ENCODE measurements at places on chromosomes 6 and 20.

- H3K27ac ChIP-seq, result peak overlapping the region; percentile 88
- no peaks in the 10 kb centered on the region for H3K36me3 ChIP-seq
- DNase-seq, result peak; percentile 93
- H3K27me3 ChIP-seq, result no peaks in the 10 kb centered on the region
These were observed 92.1 kb downstream of the FOXC1 start for GRCh38 chr6:1701668-1702353.

DNA sequence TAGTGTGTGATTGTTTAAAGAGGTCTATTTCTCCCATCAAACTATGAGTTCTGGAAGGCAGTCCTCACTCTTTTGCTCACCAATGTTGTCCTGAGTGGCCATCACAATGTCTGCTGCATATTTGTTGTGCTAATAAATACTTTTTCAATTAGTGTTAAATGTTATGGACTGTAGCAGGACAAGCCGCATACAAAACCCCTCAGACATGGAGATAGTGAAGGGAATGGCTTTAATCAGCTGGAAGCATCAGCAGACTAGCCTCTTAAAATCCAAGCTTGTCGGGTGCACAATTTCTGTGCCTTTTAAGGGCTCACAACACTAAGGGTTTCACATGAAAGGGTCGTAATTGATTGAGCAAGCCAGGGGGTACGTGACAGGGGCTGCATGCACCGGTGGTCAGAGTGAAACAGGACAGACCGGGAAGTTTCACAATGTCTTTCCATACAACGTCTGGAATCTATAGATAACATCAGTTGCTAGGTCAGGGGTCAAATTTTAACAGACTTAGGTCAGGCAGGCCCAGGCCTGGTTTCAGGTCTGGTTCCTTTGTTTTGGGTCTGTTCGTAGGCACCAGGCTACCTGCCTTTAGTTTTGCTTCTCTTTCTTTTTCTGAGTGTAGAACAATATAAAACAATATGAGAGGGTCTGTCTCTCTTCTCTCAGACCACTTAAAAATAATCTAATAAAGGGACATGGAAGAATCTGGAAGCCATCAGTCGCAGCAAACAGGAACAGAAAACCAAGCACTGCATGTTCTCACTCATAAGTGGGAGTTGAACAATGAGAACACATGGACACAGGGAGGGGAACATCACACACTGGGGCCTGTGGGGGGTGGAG is 327.6 kb upstream of the HTR1E start:
- no peak overlapping the region for H3K27ac ChIP-seq
- no peaks in the 10 kb centered on the region for H3K27me3 ChIP-seq
- DNase-seq, result no peak

DNA sequence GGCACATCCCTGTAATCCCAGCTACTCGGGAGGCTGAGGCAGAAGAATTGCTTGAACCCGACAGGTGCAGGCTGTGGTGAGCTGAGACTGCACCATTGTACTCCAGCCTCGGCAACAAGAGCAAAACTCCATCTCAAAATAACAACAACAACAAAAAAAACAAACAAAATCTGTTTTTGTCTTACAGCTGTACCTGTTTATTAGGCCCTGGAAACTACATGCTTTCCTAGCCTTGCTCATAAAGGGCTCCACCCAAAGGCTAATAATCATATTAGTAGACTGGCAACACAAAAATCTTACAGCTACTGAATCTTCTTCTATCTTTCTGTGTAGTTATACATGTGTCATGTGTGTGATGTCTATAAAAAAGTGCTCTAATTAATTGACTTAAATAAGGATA is 503.9 kb upstream of the EYS start:
- DNase-seq, result no peak
- H3K36me3 ChIP-seq, result no peaks in the 10 kb centered on the region
- no peaks in the 10 kb centered on the region for H3K27me3 ChIP-seq
- no peak overlapping the region for H3K4me3 ChIP-seq

DNA sequence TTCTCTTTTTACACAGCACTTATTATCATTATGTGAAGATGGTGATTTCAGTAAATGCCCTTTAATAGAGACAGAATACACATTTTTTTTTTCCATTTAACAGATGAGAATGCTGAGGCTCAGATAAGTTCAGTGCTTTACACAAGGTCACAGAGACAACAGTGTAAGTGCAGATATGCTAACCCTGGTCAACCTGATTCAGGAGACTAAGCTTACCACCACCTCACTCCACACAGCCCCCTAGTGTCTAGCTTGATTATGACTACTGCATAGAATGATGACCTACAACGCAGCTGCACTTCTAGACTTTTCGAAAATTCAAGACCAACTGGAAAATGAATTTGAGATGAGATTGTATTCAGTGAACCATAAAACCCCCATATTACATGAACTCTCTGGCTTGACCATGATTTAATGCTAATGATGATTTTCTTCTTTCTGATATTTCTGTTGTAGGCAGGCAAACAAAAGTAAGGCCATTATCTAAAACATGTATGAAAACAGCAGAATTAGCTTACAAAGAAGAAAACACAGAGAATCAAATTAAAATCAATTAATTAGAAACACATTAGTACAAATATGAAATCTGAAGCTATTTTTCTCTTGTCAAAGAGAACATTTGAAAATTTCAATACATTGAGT is 212.1 kb upstream of the PHACTR1 start:
- no peaks in the 10 kb centered on the region for H3K27me3 ChIP-seq
- peak; percentile 39 for DNase-seq
- peaks cover 4% of the 10 kb centered on the region for H3K4me1 ChIP-seq
- H3K36me3 ChIP-seq, result no peaks in the 10 kb centered on the region

GRCh38 chr6:22940581-22941290 is 371.4 kb downstream of the HDGFL1 start:
- no peaks in the 10 kb centered on the region for H3K36me3 ChIP-seq
- DNase-seq, result peak; percentile 30
- H3K27ac ChIP-seq, result no peak overlapping the region
- H3K4me1 ChIP-seq, result peaks cover 5% of the 10 kb centered on the region
- no peaks in the 10 kb centered on the region for H3K27me3 ChIP-seq
- H3K4me3 ChIP-seq, result no peak overlapping the region

DNA sequence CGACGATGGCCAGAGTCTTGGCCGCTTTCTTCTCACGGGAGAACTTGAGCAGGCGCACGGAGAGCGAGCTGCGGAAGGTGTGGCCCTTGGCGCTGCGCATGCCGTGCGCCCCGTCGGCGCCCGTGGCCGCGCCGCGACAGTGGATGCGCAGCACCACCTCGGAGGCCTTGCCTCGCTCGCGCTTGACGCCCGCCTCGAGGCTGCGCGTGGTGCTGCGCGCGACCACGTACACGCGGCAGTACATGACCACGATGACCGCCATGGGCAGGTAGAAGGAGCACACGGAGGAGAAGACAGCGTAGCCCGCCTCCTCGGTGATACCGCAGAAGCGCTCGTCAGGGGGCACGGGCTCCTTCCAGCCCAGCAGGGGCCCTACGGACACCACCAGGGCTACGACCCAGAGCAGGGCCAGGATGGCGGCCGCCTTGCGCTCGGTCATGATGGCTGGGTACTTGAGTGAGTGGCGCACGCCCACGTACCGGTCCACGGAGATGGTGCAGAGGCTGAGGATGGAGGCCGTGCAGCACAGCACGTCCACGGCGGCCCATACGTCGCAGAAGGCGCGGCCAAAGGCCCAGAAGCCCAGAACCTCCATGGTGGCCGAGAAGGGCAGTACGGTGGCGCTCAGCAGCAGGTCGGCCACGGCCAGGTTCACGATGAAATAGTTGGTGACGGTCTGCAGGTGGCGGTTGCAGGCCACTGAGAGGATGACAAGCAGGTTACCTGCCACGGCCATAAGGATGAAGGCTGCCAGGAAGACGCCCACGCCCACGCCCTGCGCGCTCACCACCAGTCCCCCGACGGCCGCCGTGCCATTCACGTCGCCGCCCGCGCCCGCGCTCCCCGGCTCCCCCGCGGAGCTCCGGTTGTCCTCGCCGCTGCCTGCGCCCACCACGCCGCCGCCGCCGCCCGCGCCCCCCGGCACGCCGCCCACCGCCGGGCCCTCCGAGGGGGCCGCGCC is 232.8 kb upstream of the RNF24 start:
- no peak for DNase-seq

GRCh38 chr6:43481591-43482236 is 4.3 kb downstream of the TJAP1 start:
- H3K27ac ChIP-seq, result no peak overlapping the region
- DNase-seq, result no peak
- H3K27me3 ChIP-seq, result no peaks in the 10 kb centered on the region
- H3K4me3 ChIP-seq, result no peak overlapping the region
- H3K4me1 ChIP-seq, result peaks cover 13% of the 10 kb centered on the region

All from osteoblast (primary cell).